Naive thymus-derived CD8-positive, alpha-beta T cell (primary cell): ENCODE measurements at places on chromosomes 12 and 14.

- no peak for DNase-seq
These were observed 235.9 kb downstream of the ERC1 start for GRCh38 chr12:1226951-1227350.

DNA sequence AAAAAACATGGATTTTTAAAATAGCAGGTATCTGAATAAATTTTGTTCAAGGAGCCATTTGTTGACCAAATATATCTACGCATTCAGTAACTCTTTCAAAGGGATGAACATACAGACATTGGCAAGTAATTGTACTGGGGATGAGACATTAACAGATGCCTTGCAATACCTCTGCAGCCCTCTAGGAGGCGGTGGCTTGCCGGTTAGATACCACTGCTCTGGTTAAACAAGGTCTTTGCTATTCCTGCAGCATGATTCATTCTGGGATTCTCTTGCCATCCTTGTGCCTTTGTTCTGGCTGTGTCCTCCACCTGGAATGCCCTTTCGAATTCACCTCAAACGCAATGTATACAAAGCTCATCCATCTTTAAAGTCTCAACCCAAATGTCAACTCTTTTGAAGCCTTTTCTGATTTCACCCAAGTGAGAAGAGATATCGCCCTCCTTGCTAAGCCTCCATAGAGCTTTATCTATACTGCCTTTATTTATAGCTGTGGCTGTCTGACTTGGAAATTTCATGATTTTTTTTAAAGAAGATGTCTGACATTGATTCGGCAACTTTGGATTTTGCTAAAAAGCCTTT is 131.0 kb upstream of the SRRM4 start:
- no peak for DNase-seq

- no peak for DNase-seq
These were observed 22.3 kb upstream of the HECTD1 start for GRCh38 chr14:31229638-31230572.

DNA sequence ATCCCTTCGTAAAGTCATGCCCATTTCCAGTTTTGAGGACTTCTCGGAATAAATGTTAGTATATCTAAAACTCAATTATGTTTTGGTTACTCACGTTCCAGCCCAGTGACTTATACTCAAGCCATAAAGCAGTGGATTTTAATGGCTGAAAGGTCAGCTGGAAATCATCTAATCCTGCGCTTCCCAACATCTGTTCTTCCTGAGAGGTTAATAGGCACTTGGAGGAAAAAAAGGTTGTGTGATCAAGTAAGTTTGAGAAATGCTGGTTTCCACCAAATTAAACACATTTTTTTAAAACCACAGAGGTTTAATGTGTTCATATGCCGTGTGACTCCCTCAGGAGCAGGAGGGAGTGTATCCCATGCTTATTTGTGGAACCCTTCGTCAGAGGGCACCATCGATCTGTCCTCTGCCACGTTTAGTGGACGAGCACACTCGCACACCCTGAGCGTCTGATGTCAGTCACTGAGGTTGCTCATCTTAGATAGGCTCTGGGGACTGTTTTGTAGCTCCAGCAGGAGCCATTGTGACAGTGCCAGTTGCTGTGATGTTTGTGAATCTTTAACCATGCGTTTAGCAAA is 41.4 kb downstream of the FBXL14 start:
- DNase-seq, result no peak

DNA sequence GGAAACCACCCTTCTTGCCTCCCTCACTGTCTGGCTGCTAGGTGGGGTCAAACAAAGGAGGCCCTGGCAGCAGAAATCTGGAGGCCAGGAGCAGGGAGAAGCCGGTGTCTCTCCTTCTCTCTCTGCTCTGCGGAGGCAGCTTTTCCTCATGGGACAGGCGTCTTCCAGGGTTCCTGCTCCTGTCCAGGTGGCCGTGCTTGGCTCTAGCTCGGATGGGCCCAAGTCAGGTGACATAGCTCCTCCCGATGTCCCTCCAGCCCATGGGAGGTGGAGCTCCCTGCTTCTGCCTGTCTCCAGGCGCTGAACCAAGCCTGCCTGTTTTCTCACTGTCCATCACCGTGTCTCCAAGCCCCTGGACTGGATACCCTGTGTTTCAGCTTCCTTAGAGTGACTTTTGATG is 30.5 kb upstream of the FZD10 start:
- no peak for DNase-seq

- DNase-seq, result no peak
These were observed 53.0 kb upstream of the FUT8 start for GRCh38 chr14:65359503-65359902.

GRCh38 chr14:101796479-101796878 is 35.0 kb downstream of the PPP2R5C start:
- DNase-seq, result no peak

DNA sequence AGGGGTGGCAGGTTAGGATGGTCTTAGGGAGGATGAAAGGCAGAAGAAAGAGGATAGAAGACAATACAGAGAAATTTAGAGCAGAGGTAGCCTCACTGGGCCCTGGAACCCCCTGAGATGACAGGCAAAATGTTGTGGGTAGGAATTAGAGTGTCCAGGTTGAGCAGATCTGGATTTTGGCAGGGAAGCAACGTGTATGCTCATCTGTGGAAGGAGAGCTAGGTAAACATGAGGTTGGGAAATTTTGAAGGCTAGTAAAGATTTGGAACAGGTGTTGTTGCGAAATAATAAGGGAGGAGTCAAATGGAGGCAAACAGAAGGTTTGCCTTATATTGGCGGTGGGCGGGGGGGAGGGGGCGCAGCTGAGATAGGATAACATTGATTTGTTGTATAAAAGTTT is 5.3 kb downstream of the HSD17B6 start:
- DNase-seq, result no peak

GRCh38 chr14:74480046-74480445 is 13.1 kb downstream of the NPC2 start:
- DNase-seq, result no peak

DNA sequence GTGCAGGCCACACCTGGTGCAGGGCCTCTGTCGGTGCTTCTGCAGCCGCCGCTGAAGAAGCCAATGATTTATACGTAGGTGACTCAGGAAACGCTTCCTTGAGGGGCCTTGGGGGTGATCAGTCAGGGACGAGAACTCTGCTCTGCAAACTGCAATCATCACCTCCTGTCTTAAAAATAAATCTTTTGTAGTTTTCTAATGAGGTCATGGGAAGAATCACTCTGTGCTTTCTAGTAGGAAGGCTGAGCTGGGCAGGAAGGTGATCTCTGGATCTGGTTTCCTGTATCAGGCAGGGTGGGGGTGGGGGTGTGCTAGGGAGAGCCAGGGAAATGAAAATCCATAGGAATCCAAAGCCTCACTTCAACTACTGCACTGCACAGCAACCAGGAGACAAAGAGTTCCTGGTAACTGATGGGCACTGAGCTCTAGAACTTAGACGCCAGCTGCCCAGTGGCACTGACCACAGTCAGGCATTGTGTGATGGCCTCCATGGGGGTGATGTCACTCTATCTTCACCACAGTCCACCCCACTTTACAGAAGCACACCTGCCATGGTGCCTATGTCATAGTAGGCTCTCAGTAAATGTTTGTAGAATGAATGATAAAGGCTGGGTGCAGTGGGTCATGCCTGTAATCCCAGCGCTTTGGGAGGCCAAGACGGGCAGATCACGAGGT is 292.4 kb upstream of the PWP1 start:
- DNase-seq, result peak; percentile 63

- no peak for DNase-seq
These were observed 89.8 kb upstream of the LRIG3 start for GRCh38 chr12:59010118-59010517.

DNA sequence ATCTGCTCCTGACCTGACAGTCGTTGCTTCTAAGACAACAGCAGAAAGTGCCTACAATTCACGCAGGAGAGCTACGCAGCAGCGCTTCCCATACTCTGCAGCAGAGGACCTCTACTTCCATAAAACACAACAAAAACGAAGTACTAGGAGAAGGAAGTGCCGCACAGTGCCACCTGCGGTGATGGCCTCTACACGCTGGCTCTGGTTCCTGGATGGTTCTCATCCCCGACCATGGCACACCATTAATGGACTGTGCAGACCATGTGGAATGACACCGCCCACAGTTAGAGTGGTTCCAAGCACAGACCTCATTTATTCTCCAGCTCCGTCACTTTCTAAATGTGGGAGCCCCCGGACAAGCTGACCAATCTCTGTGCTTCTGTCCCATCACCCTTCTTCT is 28.3 kb downstream of the TPCN1 start:
- DNase-seq, result no peak

DNA sequence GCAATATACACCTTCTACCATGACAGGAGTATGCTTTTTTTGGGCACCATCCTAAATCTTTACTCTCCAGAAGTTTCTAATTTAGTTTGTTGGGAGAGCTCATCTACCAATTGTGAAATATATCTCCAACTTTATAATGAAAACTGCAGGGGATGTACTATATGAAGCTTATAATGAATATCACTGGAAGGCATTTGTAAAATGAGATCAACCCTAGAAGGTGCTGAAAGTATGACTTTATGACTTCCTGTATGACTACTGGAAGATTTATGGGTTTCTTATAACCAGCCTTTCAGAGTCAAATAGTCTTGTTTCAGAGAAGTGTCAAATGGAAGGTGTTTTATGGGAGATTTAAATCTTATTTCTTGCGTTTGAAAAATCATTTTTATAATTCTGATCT is 122.9 kb downstream of the MYRFL start:
- DNase-seq, result no peak

- no peak for DNase-seq
These were observed 583.5 kb upstream of the TBX3 start for GRCh38 chr12:115267464-115267863.

GRCh38 chr14:67441256-67441655 is 29.3 kb upstream of the PLEK2 start:
- DNase-seq, result no peak

DNA sequence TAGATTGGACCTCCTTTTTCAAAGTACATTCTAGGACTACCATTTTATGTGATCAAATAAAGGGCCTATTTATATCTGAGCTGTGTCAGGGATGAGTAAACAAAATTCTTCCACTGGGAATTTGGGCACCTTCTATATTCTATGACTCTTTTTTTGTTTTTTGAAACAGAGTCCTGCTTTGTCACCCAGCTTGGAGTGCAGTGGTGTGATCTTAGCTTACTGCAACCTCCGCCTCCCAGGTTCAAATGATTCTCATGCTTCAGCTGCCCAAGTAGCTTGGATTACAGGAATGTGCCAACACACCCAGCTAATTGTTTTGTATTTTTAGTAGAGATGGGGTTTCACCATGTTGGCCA is 64.8 kb downstream of the DRAM1 start:
- no peak for DNase-seq

DNA sequence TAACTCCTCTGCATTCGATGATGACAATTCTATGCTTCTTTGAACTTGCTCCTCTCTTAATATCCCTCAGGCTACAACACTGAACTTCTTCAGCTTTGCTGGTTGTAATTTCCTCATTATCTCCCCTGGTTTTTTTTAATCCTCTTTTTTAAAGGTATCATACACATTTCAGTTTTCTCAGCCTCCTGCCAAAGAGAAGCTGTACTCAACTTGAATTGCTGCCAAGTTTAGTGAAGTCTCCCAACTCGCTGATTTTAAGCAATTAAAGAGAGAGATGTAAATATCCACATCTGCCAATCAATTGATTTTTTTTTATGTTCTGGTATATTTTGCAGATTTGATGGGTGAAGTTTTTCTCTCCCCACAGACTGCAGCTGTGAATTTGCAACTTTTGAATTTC is 817.8 kb downstream of the GALC start:
- no peak for DNase-seq

DNA sequence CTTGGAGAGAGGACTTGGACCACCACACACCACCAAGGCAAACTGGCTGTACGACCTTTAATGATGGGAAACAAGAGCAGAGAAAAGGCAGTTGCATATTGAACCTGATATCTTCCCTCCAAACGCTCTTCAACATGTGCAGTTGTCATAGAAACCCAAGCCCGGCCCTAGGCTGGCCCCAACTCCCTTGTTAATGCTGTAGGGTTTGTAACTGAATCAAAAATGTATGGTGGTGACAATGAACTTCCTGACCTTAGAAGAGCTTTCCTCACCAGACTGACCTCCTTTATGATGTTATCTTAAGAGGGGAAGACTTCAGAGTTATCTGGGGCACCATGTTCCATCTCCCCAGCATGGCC is 12.3 kb downstream of the APOLD1 start:
- no peak for DNase-seq

- DNase-seq, result no peak
These were observed 12.6 kb upstream of the DIO3 start for GRCh38 chr14:101548710-101549109.

DNA sequence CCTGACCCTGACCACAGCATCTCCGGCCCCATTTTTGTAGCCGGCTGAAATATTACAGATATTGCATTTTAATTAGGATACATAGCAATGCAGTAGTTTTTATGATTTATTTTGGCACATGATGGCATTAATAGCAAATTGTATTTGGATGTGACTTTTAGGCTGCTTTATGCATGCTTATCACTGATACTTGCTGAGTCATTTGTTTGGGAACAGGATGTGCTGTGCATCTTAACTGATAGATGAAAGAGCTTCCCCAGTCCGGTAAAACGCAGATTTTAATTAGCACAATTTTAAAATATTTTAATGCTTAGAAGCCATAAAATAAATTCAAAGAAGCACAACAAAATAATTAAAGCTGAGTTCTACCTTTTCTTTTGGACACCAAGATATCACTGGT is 90.7 kb downstream of the OTOGL start:
- no peak for DNase-seq

- DNase-seq, result no peak
These were observed 68.3 kb downstream of the ALG10B start for GRCh38 chr12:38384816-38385378.

GRCh38 chr12:43102546-43103264 is 449.3 kb downstream of the ADAMTS20 start:
- no peak for DNase-seq

GRCh38 chr14:100473249-100473648 is 114.0 kb downstream of the BEGAIN start:
- no peak for DNase-seq

DNA sequence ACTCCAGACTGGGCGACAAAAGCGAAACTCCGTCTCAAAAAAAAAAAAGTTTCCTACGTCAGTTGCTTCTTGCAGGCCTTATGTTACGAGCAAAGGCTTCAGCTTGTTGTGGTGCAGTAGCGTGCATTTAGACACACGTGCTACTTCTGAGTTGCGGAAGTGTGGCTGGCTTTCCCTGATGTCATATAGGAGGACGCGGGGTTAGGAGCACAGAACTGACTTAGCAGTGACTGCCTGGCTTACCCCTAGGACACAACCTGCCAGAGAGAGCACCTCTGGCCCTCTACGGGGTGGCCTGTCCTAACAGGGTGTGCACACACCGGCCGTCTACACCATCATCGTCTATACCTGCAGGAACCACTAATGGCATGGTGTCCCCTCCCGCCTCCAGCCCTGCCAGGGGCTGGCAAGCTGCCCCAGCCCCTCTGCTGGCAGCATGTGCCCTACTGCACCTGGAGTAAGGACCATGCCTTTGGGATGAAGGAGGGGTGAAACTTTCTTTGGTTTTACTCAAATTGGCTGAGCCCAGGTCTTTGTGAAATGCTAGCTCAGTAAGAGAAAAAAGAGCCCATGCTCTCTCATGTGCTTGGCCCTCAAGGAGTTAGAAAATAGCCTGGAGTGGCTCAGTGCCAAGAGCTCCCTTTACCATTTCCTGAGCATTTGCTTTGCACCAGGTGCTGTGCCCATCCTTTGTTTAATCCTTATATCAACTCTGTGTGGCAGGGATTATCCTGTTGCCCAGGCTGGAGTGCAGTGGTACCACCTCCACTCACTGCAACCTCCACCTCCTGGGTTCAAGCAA is 1.7 kb upstream of the GPR68 start:
- DNase-seq, result peak; percentile 87

GRCh38 chr14:38989922-38990546 is 113.0 kb downstream of the SEC23A start:
- no peak for DNase-seq
